ENCODE measurements at places on chromosomes 12 and 14. TPM values are rescaled to one million over a fixed set of nuclear protein-coding genes. Genes with fewer than 3 reads are reported as not detected.

DNA sequence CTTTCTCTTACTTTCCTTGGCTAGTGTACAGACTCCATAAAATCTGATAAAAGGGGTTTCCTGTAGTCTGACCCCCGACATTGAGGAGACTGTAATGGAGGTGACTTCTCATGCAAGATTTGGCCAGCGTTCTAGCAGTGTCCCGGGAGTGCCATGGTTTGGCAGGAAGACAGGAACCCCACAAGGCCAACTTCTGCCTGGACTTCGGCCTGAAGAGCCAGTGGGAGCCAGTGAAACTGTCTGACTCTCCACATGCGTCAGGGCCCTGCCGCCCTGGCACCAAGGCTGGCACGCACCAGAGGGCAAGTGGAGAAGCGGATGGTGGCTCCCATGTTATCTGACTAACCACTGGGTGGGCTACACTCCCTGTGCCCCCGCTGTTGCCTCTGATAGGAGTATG, 70.5 kb downstream of the TMEM260 start:
- no peak for DNase-seq

NGDN gene
- total RNA-seq: 43.2 TPM

TMEM63C gene
- 1.4 TPM for total RNA-seq

TEX52 gene
- total RNA-seq: not detected

EFS gene
- 13.1 TPM for total RNA-seq

NPFF gene
- not detected for total RNA-seq

GRCh38 chr12:6295094-6295811, 15.2 kb upstream of the PLEKHG6 start:
- DNase-seq: no peak

CD163 gene
- 192 TPM for total RNA-seq

PMCH gene
- total RNA-seq: not detected

GRCh38 chr14:29348504-29348903, 579.1 kb downstream of the PRKD1 start:
- no peak for DNase-seq

GRCh38 chr12:33588725-33589405, 149.2 kb upstream of the SYT10 start:
- DNase-seq: no peak

IL26 gene
- not detected for total RNA-seq

DNA sequence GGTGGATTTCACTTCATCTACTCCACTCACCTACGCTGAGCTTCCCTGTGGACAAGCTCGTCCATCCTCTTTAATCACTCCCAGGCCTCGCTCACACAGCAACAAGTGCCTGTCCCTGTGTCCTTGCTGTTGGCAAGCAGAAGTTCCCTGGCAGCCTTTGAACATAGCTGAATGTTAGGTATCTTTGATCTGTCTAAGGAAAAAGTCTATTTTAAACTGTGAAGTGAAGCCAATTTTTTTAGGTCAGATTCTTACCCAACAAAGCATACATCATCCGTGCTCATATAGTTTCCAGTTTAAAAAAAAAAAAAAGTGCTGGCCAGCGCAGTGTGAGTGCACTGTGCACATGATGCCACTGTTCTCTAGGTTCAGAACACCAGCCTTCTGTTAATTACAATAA, 36.3 kb downstream of the PPP2R5C start:
- DNase-seq: peak; percentile 86

SOX5 gene
- total RNA-seq: 9.9 TPM

DNA sequence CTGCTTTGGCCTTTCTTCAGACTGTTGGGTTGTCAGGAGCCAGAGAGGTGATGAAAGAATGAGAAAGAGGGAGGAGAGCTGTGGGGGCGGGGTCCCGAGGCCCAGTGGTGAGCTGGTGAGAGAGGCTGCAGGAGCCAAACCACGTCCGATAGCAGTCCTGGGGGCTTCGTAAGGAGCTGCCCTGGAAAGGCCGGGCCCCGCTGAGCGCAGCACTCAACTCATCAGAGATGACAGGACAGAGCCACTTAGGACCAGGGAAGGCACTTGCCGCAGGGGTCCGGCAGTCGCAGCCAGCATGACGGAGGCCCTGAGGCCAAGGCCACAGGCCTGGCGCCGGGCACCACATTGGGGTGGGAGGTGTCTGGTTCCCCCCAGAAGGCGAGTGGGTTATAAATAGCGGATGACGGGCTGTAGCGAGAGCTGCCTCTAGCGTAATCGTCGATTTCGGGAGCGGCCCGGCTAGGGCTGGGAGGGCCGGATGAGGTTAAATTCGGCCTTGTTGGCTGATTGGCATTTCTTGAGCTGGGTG, 179.0 kb downstream of the TSPAN9 start:
- DNase-seq: no peak

MMP17 gene
- 5.8 TPM for total RNA-seq

GRCh38 chr12:103875666-103876065, 34.6 kb upstream of the NT5DC3 start:
- DNase-seq: no peak

GRCh38 chr12:13945236-13945635, 36.2 kb downstream of the GRIN2B start:
- peak; percentile 39 for DNase-seq

RND1 gene
- 6.5 TPM for total RNA-seq

EEF1AKMT3 gene
- 6.6 TPM for total RNA-seq

GRCh38 chr14:66746316-66747006, 238.5 kb downstream of the GPHN start:
- no peak for DNase-seq

DNA sequence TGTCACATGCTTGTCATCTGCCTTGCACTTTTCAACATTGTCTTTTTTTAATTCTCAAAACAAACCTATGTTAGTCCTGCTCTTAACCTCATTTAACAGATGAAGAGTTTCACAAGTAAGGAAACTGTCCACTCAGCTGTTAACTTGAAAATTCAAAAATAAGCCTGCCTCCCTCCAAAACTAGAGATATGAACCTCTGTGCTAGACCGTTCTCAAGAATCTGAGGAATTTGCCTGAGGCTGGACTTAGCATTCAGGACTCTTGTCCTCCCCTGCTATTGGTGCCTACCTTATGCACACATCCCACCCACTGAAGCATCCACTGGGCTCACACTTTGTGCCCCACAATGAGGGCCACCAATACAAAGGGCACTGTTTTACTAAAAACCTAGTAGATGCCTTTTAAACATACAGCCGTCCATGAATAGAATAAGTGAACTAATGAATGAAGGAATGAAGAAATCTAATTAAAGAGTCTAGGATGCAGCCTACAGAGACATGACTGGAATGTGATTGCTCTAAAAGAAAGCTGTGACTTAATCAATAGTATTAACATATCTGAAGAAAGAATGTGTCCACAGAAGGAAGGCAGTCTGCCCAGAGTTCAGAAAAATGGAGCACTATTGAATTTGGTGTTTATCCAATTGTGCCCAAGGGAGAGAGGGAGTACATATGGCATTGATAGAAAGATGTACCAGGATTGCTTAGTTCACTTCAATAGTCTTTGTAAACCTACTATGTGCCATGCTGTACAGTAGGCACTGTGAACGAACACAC, 238.5 kb downstream of the SPTSSA start:
- DNase-seq: no peak

JPH4 gene
- 0.83 TPM for total RNA-seq

- no peak for DNase-seq
Observed at GRCh38 chr14:41404126-41404525, 202.6 kb upstream of the LRFN5 start.

CPNE6 gene
- total RNA-seq: 0.33 TPM

DNA sequence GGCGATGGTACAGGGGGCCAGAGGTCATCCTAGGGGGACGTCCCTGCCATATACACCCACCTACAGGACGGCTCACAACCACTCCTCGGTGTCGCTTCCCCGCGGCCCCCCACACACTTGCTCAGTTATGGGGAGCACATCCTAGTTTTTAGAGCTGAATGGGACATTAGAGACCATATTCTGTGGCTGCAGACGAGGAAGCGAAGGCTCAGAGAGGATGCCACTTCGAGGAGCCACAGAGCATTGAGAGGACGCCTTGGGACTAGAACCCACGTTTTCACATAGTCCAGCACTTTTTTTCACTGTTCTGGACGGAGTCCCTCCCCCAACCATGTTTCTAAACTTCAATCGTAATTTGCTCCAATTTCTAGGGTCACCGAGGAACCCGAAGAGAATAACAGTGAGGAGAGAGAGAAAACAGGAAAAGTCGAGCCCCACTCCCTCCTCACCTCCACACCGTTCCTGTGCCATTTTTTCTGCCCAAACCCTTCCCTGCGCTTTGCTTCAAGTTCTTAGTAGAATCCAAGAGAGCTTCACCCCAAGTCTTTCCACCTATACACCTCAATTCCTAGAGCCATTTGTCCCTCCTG, 641 bp upstream of the ASCL1 start:
- no peak for DNase-seq

DNA sequence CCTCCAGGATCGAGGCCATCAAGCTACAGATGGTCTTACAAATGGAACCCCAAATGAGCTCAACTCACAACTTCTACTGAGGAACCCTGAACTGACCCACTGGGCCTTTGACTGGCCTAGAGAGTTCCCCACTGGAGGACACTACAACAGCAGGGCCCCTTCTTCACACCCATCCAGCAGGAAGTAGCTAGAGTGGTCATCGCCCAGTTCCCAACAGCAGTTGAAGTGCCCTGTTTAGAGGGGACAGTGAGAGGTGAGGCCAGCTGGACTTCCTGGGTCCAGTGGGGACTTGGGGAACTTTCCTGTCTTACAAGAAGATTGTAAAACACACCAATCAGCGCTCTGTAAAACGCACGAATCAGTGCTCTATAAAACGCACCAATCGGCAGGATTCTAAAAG, 247.9 kb upstream of the BTG1 start:
- DNase-seq: no peak

IQSEC3 gene
- total RNA-seq: 0.26 TPM

DNA sequence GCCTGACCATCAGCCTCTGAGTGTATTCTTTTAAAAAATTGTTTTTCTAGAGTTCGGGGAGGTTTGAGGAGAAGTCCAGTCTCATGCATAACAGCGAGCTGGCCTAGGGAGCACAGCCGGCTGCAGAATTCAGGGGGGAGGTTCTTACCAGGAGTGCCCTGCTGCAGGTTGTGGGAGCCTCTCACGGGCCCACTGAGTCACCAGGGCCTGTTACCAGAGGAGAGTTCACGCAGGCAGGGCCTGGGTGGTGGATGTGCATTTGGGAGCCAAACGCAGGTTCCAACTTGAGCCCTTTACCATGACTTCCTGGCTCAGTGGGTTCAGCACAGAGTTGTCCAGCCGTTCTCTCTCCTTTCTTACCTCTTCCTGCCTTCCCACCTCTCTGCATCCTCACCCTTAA, 14.4 kb downstream of the CD9 start:
- no peak for DNase-seq

GPRC5A gene
- 2.9 TPM for total RNA-seq

DNA sequence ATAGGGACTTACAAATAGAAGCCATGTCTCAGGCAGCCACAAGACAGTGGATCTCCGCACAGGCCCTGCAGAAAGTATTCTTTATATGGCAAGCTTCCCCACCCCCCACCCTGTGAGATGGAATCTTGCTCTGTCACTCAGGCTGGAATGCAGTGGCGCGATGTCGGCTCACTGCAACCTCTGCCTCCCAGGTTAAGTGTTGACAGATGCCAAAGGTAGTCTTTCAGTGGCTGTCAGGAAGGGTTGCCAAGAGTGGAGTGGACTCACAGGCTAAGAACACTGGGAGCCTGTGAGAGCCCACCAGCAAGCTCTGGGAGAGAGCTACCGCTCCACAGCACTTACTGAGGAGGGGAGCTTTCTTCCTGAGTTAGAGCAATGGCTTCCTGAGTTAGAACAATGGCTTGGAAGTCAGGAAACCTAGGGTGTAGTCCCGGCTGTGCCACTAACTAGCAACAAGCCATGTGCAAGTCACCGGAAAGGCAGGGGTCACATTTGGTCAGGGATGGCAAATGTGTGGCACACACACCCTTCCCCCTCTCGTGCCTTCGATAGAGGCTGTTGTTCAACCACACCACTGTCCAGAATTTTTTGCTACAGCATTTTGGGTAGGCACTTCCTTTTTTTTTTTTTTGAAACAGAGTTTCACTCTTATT, 2.6 kb downstream of the RNASE1 start:
- no peak for DNase-seq

DNA sequence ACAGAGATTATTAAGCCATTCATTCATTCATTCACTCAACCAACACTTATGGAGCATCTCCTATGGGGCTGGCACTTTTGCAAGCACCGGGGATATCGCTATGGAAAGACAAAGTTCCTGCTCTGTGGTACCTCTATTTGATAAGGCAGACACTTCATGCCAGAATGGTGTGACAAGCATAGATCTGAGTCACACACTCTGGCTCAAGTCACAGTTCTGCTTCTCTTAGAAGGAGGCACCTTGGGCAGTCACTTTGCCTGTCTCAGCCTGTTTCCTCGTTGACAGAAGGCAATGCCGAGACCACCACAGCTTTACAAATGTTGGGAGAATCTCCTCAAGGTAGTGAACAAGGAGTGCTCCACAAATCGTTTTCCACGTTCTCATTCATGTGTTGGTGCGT, 205.2 kb downstream of the SLC41A2 start:
- no peak for DNase-seq

ITGB7 gene
- total RNA-seq: 1.1 TPM

LYZ gene
- 95.3 TPM for total RNA-seq

GRCh38 chr12:33988913-33989312, 33.4 kb upstream of the ALG10 start:
- DNase-seq: no peak

RESF1 gene
- 31.1 TPM for total RNA-seq

KCNH5 gene
- under 0.01 TPM for total RNA-seq

- DNase-seq: no peak
Observed at GRCh38 chr12:46652692-46653091, 173.1 kb downstream of the SLC38A4 start.

GRCh38 chr12:103848917-103849491, 8.0 kb upstream of the NT5DC3 start:
- DNase-seq: peak; percentile 89

- no peak for DNase-seq
Observed at GRCh38 chr12:49967777-49968250, 4.9 kb upstream of the AQP6 start.

ESPL1 gene
- 0.32 TPM for total RNA-seq

SPTB gene
- total RNA-seq: 1.8 TPM

DBX2 gene
- not detected for total RNA-seq
